ENCODE measurements at places on chromosomes 5 and 9. TPM values are rescaled to one million over a fixed set of nuclear protein-coding genes. Genes with fewer than 3 reads are reported as not detected.

The PDLIM4 gene
- total RNA-seq: 69.8 TPM

- no peaks in the 10 kb centered on the region for H3K27me3 ChIP-seq
- H3K27ac ChIP-seq: no peak overlapping the region
- peaks cover 45% of the 10 kb centered on the region for H3K36me3 ChIP-seq
- no peaks in the 10 kb centered on the region for H3K4me1 ChIP-seq
These were observed 61.9 kb downstream of the EHMT1 start for GRCh38 chr9:137680444-137681358.

DNA sequence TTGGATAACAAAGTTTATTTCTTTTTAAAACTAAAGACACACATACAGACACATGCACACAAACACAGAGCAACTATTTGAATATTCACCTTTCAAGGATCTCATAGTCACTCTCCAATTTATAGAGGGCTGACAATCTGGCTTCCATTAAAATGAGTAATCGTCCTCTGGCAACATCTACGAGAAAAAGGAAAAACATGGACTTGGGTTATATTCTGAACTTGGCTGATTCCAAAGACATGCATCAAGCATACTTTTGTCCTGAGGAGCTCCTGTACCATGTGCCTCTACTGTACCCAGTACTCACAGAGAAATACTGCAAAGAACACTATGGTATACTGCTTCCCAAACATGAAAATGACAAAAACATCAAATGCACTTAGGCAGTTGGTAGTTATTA, 15.4 kb downstream of the IARS1 start:
- DNase-seq: no peak
- no peak overlapping the region for H3K4me3 ChIP-seq
- no peak overlapping the region for H3K27ac ChIP-seq
- no peaks in the 10 kb centered on the region for H3K27me3 ChIP-seq

- H3K27me3 ChIP-seq: no peaks in the 10 kb centered on the region
- H3K36me3 ChIP-seq: no peaks in the 10 kb centered on the region
- no peak for DNase-seq
- H3K4me1 ChIP-seq: no peaks in the 10 kb centered on the region
These were observed 26.5 kb upstream of the MTMR12 start for GRCh38 chr5:32339198-32339597.

GRCh38 chr5:159504106-159504856, 174.0 kb upstream of the IL12B start:
- H3K27me3 ChIP-seq: no peaks in the 10 kb centered on the region
- H3K36me3 ChIP-seq: no peaks in the 10 kb centered on the region
- no peak overlapping the region for H3K27ac ChIP-seq
- H3K4me3 ChIP-seq: no peak overlapping the region

The FGF1 gene
- 2.4 TPM for total RNA-seq

GRCh38 chr5:82365744-82366228, 87.6 kb upstream of the RPS23 start:
- no peaks in the 10 kb centered on the region for H3K36me3 ChIP-seq
- no peak overlapping the region for H3K4me3 ChIP-seq
- no peak overlapping the region for H3K27ac ChIP-seq
- no peaks in the 10 kb centered on the region for H3K27me3 ChIP-seq
- no peaks in the 10 kb centered on the region for H3K4me1 ChIP-seq

The RUSC2 gene
- total RNA-seq: 8.5 TPM

GRCh38 chr9:137198051-137198901, 2.3 kb downstream of the TPRN start:
- no peaks in the 10 kb centered on the region for H3K27me3 ChIP-seq
- peaks cover 4% of the 10 kb centered on the region for H3K36me3 ChIP-seq
- DNase-seq: no peak
- peak overlapping the region; percentile 70 for H3K27ac ChIP-seq
- peaks cover 69% of the 10 kb centered on the region for H3K4me1 ChIP-seq

DNA sequence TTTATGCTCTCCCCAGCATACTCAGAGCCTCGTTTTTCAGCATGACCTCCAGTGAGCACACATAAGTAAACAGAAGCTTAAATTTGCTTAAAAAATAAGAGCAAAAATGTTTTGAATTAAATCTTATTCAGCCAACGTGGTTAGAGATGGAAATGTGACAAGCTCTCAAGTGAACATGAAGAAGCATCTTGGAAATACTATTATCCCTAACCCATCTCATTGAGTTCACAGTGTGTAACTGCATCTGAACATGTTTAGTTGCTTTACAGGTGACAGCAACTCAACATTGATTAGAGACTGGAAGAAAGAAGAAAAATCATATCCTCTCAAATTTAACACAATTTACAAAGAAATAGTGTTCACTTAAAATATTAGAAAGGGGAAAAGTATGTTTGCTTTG, 1785.1 kb downstream of the MAT2B start:
- no peaks in the 10 kb centered on the region for H3K4me1 ChIP-seq
- no peaks in the 10 kb centered on the region for H3K36me3 ChIP-seq
- H3K4me3 ChIP-seq: no peak overlapping the region
- no peaks in the 10 kb centered on the region for H3K27me3 ChIP-seq
- DNase-seq: no peak

GRCh38 chr5:96683392-96683791, 21.2 kb downstream of the CAST start:
- no peak for DNase-seq
- H3K4me1 ChIP-seq: peaks cover 14% of the 10 kb centered on the region
- H3K27me3 ChIP-seq: no peaks in the 10 kb centered on the region
- H3K27ac ChIP-seq: no peak overlapping the region
- no peaks in the 10 kb centered on the region for H3K36me3 ChIP-seq
- H3K4me3 ChIP-seq: no peak overlapping the region

DNA sequence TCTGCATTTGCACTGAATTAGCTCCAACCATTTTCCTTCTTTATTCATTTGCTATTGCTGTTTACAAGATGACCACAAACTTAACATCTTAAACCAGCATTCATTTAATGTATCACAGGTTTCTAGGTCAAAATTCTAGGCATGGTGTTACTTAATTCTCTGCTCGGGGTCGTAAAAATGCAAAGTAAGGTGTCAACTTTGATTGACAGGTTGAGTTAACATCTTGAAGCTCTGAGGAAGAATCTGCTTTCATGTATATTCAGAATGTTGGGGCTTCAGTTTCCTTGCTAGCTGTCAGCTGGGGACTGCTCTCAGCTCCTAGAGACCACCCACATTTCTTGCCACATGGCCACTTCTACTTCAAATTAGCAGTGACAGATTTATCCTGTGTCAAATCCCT, 348.7 kb upstream of the GRIN3A start:
- no peaks in the 10 kb centered on the region for H3K27me3 ChIP-seq
- no peak for DNase-seq
- H3K27ac ChIP-seq: no peak overlapping the region
- no peak overlapping the region for H3K4me3 ChIP-seq

DNA sequence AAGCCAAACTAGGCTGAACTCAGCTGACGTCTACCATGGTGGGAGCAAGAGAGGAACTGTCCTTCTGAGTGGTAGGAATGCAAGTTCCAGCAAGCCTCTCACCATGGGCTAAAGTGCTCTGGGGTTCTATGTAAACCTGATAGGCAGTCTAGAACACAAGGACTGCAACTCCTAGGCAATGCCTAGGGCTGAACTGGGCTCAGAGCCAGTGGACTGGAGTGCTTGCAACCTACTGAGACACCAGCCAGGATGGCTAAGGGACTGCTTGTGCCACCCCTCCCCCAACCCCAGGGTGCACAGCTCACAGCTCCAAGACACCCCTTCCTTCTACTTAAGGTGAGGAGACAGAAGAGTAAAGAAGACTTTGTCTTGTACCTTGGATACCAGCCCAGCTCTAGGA, 12.1 kb upstream of the RCL1 start:
- H3K27me3 ChIP-seq: no peaks in the 10 kb centered on the region
- DNase-seq: no peak
- H3K36me3 ChIP-seq: no peaks in the 10 kb centered on the region

DNA sequence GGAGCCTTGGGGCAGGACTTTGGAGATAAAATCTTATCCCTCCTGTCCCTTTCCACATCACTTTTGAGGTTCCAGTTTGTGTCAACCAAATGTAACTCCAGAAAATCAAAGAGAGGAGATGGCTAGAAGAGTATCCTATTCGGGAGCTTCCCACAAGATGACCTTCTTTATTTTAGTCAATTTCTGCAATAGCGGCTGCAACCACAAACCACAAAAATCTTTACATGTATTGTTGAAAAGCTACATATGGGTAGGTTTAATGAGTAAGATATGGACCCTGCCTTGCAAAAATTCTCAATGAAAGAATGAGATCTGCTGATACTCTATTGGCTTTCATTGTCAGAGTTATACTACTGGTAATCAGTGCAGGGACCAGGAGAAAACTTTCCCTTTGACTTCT, 92.2 kb upstream of the MAMDC2 start:
- DNase-seq: no peak
- no peaks in the 10 kb centered on the region for H3K4me1 ChIP-seq
- no peak overlapping the region for H3K4me3 ChIP-seq

The PCDHB2 gene
- total RNA-seq: 0.53 TPM

GRCh38 chr5:131999441-132000240, 11.8 kb downstream of the ACSL6 start:
- H3K4me3 ChIP-seq: no peak overlapping the region
- H3K4me1 ChIP-seq: no peaks in the 10 kb centered on the region
- no peaks in the 10 kb centered on the region for H3K27me3 ChIP-seq
- H3K27ac ChIP-seq: no peak overlapping the region

GRCh38 chr9:70472268-70473249, 58.1 kb upstream of the KLF9 start:
- H3K27me3 ChIP-seq: no peaks in the 10 kb centered on the region
- DNase-seq: no peak
- H3K27ac ChIP-seq: no peak overlapping the region
- H3K4me3 ChIP-seq: no peak overlapping the region
- no peaks in the 10 kb centered on the region for H3K36me3 ChIP-seq
- H3K4me1 ChIP-seq: peaks cover 49% of the 10 kb centered on the region

- no peaks in the 10 kb centered on the region for H3K36me3 ChIP-seq
- H3K4me1 ChIP-seq: peaks cover 52% of the 10 kb centered on the region
- no peak overlapping the region for H3K27ac ChIP-seq
- DNase-seq: no peak
- no peak overlapping the region for H3K4me3 ChIP-seq
These were observed 153.8 kb downstream of the GOLPH3 start for GRCh38 chr5:32020271-32020670.

GRCh38 chr9:109478051-109478563, 20.0 kb downstream of the PTPN3 start:
- peak overlapping the region; percentile 61 for H3K27ac ChIP-seq
- H3K36me3 ChIP-seq: peaks cover 9% of the 10 kb centered on the region
- DNase-seq: no peak
- H3K4me1 ChIP-seq: peaks cover 36% of the 10 kb centered on the region

DNA sequence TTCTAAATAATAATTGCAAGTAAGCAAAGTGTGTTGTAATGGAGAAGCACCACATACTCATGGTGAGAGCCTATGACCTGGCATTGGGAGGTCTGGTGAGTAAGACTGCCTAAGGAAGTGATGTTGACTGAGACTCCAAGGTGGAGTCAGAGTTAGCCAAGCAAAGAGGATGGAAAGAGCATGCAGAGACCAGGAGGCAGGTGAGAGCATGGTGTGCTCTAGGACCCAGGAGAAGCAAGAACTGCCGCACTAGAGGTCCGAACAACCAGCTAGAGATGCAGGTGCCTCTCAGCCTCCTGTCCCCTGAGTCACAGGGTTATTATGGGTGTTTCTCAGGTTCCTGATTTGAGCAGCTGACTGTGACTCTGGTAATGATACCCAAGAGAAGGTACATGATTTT, 27.3 kb downstream of the ANP32B start:
- no peak overlapping the region for H3K4me3 ChIP-seq
- no peak for DNase-seq
- no peaks in the 10 kb centered on the region for H3K4me1 ChIP-seq
- H3K27ac ChIP-seq: no peak overlapping the region
- no peaks in the 10 kb centered on the region for H3K27me3 ChIP-seq

DNA sequence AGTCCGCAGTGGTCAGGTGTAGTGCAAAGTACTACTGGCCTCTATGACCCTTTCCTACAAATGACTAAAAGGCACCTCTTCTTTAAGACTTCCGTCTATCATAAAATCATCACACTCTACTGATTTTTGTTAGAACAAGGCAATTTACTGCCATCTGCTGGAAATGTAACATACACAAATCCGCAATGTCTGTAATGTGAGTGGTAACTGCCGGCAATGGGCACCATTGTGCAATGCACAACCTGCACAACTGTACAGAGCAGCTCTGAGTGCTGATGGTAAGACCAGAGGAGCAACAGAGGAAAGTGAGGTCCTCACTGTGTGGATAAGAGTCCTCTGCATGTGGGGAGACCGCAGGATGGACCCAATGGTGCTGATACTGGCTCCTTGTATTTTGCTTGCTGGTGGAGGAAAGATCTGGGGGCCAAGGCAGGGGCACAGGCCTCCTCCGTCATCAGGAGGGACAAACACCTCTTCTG, 103.7 kb downstream of the ATPSCKMT start:
- H3K27me3 ChIP-seq: no peaks in the 10 kb centered on the region
- no peak overlapping the region for H3K27ac ChIP-seq
- no peak overlapping the region for H3K4me3 ChIP-seq
- no peaks in the 10 kb centered on the region for H3K36me3 ChIP-seq
- no peak for DNase-seq

The RASGRF2 gene
- total RNA-seq: 3.2 TPM

The ECSCR gene
- 19.5 TPM for total RNA-seq

DNA sequence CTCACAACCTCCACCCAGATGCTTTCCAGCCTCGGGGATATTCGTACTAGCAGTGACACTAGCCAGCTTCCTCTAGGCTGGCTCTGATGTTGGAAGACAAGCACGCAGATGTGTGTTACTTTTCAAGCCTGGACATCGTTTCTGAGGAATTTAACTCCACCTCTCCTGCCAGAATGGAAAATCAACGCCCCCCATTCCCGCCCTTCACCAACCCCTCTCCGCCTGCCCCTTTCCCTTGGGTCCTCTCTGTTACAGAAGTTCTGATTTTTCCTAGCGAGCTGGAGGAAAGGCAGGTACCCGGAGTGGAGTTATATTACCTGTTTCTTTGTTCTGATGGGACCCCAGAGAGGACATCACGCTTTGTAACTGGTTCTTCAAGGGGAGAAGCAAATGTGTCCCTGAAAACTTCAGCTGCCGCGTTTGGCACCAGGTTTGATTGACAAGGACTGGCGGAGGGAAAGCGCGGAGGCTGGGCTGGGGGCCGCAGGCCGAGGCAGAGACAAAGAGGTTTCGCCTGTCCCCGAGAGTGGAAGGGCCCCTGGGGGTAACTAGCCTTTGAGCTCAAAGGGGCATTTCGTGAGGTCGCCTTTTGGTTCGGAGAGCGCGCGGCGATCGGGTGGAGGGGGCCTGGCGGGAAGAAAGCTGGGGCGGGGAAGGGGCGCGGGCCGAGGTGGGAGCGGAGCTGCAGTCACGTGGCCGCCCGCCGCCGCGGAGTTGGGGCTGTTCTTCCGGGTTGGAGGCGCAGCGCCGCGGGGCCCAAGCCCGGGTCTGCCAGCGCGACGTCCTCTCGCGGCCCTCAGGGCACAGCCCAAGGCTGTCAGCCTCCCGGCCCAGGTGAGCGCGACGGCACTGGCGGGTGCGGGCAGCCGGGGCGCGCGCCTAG, at the start of gene NNT:
Gene NNT, plus strand, starts transcription at position 720 of the 883 bp plus-strand sequence. CDS start 6,016 bp downstream, outside the sequence.
- H3K27me3 ChIP-seq: no peaks in the 10 kb centered on the region
- H3K27ac ChIP-seq: peak within 1 kb of the TSS; percentile 92
- no peaks in the 10 kb centered on the region for H3K36me3 ChIP-seq
- DNase-seq: peak; percentile 19
- peak within 1 kb of the TSS; percentile 87 for H3K4me3 ChIP-seq

The IL4 gene
- total RNA-seq: not detected
